ENCODE measurements at places on chromosomes 6 and 20.

DNA sequence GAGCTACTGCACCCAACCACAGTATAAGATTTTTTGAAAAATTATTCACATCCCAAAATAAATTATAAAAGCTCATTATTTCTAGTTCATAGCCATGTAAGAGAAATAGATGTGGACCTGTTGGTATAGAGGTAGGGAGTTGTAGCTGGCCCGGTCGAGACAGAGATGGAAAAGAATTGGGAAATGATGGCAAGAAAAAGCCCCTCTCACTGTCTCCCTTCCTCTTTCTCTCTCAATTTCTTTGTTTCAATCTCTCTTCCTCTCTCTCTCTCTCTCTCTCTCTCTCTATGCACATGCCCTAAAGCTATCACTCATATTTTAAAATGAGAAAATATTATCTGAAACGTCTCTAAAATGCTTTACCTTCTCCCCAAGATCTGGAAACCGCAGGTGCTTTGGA lies 80.7 kb upstream of the CD83 start:
- no peaks in the 10 kb centered on the region for H3K36me3 ChIP-seq
- H3K27ac ChIP-seq, result no peak overlapping the region
- no peak overlapping the region for H3K4me3 ChIP-seq
- no peak for DNase-seq

DNA sequence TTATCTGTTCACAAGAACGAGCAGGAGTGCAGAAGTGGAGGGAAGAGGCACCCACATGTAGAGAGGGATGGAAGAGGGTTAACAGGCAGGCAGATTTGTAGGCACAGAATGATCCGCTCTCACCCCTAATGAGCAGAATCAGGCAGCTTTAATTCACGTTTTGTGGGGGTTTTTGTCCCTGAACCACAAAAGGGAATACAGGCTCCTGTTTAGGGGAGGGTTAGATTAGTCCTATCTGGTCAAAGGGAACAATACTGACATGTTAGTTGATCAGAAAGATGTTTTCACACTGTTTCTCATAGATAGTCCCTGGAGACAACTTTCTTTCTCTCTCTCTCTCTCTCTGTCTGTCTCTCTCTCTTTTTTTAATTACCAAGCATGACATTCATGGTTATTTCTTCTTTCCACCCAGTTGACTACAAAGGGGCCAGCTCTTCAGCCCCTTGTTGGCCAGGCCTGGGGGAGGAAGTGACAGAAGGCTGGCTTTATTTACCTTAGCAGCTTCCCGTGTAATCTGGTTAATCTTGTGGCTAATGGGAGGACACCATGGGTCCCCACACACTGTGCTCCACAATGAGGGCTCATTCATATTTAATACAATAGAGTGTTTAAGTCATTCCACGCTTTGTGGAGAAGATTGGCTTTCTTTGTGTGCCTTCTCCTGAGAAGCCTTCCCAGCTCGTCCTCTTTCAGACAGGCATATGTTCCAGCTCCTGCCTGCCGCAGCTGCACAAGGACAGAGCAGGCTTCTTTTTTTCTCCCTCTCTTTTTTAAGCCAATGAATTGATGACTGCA lies 958.8 kb downstream of the TFAP2A start:
- no peak overlapping the region for H3K4me3 ChIP-seq
- H3K27me3 ChIP-seq, result no peaks in the 10 kb centered on the region
- H3K27ac ChIP-seq, result no peak overlapping the region
- H3K4me1 ChIP-seq, result no peaks in the 10 kb centered on the region
- H3K36me3 ChIP-seq, result no peaks in the 10 kb centered on the region

GRCh38 chr6:12065321-12066140 lies 53.4 kb downstream of the HIVEP1 start:
- H3K36me3 ChIP-seq, result no peaks in the 10 kb centered on the region
- no peaks in the 10 kb centered on the region for H3K27me3 ChIP-seq
- DNase-seq, result no peak
- no peak overlapping the region for H3K4me3 ChIP-seq
- no peak overlapping the region for H3K27ac ChIP-seq

GRCh38 chr6:154487367-154488247 lies 22.9 kb downstream of the CNKSR3 start:
- H3K27ac ChIP-seq, result no peak overlapping the region
- H3K4me3 ChIP-seq, result no peak overlapping the region
- DNase-seq, result no peak
- H3K36me3 ChIP-seq, result no peaks in the 10 kb centered on the region
- H3K4me1 ChIP-seq, result peaks cover 58% of the 10 kb centered on the region

DNA sequence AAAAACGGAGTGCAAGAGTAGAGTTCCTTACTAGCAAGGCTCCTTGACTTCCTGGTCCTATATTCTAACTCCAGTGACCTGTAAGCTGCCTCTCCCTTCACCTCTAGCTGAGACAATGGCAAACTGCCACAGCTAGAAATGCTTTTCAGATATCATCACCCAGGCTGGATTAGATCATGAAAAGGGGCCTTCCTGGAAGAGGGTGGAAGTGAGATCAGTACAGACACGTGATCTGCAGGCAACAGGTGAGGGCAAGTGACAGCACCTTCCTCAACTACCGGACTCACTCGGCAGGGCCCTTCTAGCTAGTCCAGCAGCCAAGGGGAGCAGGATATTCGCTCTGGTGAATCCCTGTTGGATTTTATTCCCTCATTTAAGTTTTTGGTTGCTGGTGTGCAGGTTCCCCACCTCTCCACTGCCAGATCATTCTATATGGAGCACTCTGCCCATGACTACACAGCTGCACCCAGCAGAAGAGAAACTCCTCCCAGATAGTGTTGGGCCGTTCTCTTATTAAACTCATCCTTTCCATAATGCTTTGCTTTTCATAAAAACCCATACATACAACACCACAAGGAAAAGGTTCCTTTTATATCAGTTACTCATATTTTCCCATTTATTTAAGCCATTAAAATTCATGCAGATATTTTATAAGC lies 26.4 kb upstream of the FAM83C start:
- no peak overlapping the region for H3K4me3 ChIP-seq
- no peaks in the 10 kb centered on the region for H3K4me1 ChIP-seq
- H3K27me3 ChIP-seq, result no peaks in the 10 kb centered on the region
- H3K36me3 ChIP-seq, result peaks cover 9% of the 10 kb centered on the region
- H3K27ac ChIP-seq, result peak overlapping the region; percentile 58

- H3K27me3 ChIP-seq, result no peaks in the 10 kb centered on the region
- no peak overlapping the region for H3K4me3 ChIP-seq
- H3K4me1 ChIP-seq, result no peaks in the 10 kb centered on the region
- DNase-seq, result no peak
- no peaks in the 10 kb centered on the region for H3K36me3 ChIP-seq
These were observed 129.3 kb upstream of the PDE7B start for GRCh38 chr6:135722190-135722589.

- DNase-seq, result no peak
- H3K27ac ChIP-seq, result no peak overlapping the region
- no peaks in the 10 kb centered on the region for H3K27me3 ChIP-seq
- no peaks in the 10 kb centered on the region for H3K4me1 ChIP-seq
- no peaks in the 10 kb centered on the region for H3K36me3 ChIP-seq
These were observed 379.9 kb downstream of the PLCB1 start for GRCh38 chr20:8512003-8512402.

DNA sequence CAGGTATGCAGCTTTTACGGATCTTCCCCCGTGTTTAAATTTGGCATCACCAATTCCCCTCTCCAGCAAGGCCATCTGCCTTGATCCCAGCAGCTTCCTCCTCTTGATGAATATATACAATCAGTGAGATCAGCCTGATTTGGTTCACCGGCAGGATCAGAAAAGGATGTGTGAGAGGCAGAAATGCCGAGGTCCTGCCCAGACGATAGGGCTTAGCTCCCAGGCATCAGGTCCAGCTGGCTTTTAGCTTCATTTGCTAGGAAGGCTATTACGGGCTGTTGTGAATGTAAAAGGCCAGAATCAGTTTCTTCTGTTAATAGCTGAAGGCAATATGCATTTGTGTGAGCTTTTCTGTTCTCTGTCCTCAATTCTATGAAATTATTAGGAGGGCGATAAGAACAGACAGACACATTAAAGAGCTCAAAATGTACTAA lies 372.8 kb downstream of the BTBD9 start:
- H3K27me3 ChIP-seq, result no peaks in the 10 kb centered on the region
- no peak for DNase-seq
- H3K4me3 ChIP-seq, result no peak overlapping the region

DNA sequence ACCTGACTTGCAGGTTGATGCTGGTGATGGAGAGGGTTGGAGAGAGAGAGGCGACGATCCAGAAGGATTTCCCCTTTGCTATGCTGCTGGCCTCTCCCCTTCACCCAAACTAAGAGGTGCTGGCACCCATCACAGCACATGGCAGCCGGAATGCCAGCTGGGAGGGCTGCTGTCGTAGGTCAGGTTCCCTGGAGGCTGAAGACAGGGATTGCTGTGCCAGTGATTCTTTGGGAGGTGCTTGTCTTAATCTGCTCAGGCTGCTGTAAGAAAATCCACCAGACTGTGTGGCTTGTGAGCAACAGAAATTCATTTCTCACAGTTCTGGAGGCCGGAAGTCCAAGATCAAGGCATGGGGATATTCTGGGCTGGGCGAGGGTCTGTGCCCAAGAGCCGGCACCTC lies 4.4 kb upstream of the ARFGAP1 start:
- no peak for DNase-seq
- H3K4me3 ChIP-seq, result no peak overlapping the region
- no peaks in the 10 kb centered on the region for H3K36me3 ChIP-seq

- peaks cover 9% of the 10 kb centered on the region for H3K4me1 ChIP-seq
- H3K27me3 ChIP-seq, result no peaks in the 10 kb centered on the region
- no peak overlapping the region for H3K4me3 ChIP-seq
- no peak overlapping the region for H3K27ac ChIP-seq
- H3K36me3 ChIP-seq, result no peaks in the 10 kb centered on the region
These were observed 668.1 kb downstream of the RFPL4B start for GRCh38 chr6:113015249-113015648.

DNA sequence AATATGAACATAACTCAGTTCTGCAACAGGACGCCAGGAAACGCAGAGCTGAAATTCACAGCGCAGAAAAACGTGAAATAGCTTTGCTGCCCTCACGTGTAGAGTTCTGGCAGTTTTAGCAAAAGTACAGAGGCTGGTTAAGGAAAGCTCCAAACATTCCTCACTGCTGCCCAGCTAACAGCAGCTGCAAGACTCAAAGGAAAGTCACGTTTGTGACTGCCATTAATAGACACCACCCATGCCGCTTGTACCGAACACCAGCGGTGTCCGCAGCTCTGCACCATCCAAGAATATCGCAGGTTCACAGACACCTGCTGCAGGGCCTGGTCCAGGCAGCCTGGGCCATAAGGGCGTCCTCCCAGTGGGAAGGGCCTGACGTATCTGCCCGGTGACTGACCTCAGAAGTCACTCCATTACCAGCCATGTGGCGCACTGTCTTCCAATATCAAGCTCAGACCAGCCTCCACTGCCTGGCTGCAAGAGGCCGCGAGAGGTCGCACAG lies 61.4 kb downstream of the WDR27 start:
- DNase-seq, result no peak
- no peaks in the 10 kb centered on the region for H3K27me3 ChIP-seq

GRCh38 chr20:49610691-49611538 lies 43.0 kb upstream of the PTGIS start:
- no peaks in the 10 kb centered on the region for H3K27me3 ChIP-seq
- H3K36me3 ChIP-seq, result no peaks in the 10 kb centered on the region
- H3K4me1 ChIP-seq, result peaks cover 12% of the 10 kb centered on the region
- peak; percentile 81 for DNase-seq
- H3K4me3 ChIP-seq, result peak overlapping the region; percentile 19

GRCh38 chr20:49779972-49780371 lies 32.7 kb upstream of the SLC9A8 start:
- no peak overlapping the region for H3K4me3 ChIP-seq
- H3K27me3 ChIP-seq, result no peaks in the 10 kb centered on the region
- DNase-seq, result no peak
- H3K36me3 ChIP-seq, result no peaks in the 10 kb centered on the region
- peaks cover 18% of the 10 kb centered on the region for H3K4me1 ChIP-seq
- no peak overlapping the region for H3K27ac ChIP-seq

- H3K27ac ChIP-seq, result no peak overlapping the region
- no peaks in the 10 kb centered on the region for H3K27me3 ChIP-seq
- H3K4me1 ChIP-seq, result no peaks in the 10 kb centered on the region
- H3K4me3 ChIP-seq, result no peak overlapping the region
- H3K36me3 ChIP-seq, result no peaks in the 10 kb centered on the region
These were observed 48.4 kb downstream of the CEP43 start for GRCh38 chr6:167047554-167047953.

GRCh38 chr20:36461600-36462439 lies 79.5 kb upstream of the MYL9 start:
- peak overlapping the region; percentile 72 for H3K4me3 ChIP-seq
- no peaks in the 10 kb centered on the region for H3K27me3 ChIP-seq
- peaks cover 36% of the 10 kb centered on the region for H3K4me1 ChIP-seq
- H3K36me3 ChIP-seq, result peaks cover 4% of the 10 kb centered on the region
- H3K27ac ChIP-seq, result peak overlapping the region; percentile 96

DNA sequence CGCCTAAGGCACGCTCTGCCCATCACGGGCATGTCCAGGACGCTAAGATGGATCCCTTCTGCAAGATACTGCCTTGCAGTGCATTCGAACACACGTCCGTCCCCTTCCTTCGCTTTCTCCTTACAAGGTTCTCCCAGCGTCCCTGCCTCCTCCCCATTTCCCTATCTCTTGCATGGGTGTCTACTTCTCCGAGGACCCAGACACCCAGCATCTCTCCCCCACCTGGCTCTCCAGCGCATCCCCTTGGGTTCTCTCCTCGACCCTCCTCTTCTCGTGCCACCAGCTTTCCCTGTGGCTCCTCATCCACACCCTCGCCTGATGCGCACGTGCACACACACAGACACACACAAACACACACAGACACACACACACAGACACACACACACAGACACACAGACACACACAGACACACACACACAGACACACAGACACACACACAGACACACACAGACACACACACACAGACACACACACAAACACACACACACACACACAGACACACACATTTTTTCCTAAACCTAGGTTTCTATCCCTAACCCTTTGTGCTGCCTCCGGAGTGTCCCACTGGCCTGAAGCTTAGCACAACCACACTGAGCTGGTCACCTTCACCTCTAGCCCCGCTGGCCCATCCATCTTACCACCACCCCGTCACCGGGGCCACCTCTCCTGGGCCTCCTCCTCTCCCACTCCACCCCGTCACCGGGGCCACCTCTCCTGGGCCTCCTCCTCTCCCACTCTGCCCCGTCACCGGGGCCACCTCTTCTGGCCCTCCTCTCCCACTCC lies 31.9 kb downstream of the ANKRD60 start:
- DNase-seq, result no peak
- no peaks in the 10 kb centered on the region for H3K36me3 ChIP-seq
- no peak overlapping the region for H3K27ac ChIP-seq
- no peaks in the 10 kb centered on the region for H3K27me3 ChIP-seq

DNA sequence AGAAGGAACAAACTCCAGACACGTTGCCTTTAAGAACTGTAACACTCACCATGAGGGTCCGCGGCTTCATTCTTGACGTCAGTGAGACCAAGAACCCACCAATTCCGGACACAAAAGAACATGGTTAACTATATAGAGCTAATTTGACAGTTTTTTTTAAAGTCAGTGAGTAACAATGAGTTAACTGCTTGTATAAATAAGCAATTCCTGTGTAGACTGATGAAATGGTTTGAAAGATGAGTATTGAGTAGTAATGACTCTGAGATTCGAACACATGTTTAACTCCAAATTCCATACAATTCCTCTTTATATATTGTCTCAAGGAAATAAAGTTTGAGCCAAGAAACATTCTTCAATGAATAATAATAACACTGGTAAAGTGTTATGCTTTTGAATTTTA lies 478.0 kb downstream of the MMUT start:
- no peak for DNase-seq
- no peaks in the 10 kb centered on the region for H3K4me1 ChIP-seq
- no peaks in the 10 kb centered on the region for H3K27me3 ChIP-seq
- H3K27ac ChIP-seq, result no peak overlapping the region

Data from heart left ventricle (tissue), 16 donors.